ENCODE measurements at places on chromosomes 3 and 15.

- no peak for DNase-seq
These were observed 728 bp downstream of the TRANK1 start for GRCh38 chr3:36944012-36944640.

- no peak for DNase-seq
These were observed 44.4 kb downstream of the PDZRN3 start for GRCh38 chr3:73580343-73580742.

DNA sequence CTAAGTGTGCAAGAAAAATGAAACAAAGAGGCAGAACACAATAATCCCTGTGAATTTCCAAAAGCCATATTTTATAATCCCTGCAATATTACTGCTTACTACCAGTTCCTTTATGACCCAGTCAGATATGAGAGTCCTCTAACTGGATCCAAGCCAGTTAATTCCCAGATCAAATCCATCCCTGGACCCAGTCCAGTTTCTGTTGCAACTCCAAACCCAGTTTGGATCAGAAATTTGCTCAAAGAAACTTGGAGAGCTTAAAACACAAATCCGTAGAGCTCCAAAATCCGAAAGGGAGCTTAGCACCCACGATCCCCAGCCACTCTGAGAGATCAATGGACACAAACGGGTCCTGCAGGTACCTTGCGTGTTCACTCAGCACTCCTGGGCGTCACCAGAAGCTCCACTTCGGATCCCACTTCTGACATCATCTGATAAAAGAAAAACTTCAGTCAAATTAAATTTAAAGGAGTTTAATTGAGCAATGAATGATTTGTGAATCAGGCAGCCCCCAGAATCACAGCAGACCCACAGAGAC lies 32.6 kb upstream of the THUMPD3 start:
- DNase-seq = no peak

GRCh38 chr3:72344236-72344635 lies 504.0 kb downstream of the SHQ1 start:
- DNase-seq = no peak

- no peak for DNase-seq
These were observed 55.1 kb downstream of the GASK1A start for GRCh38 chr3:43034200-43034599.

- no peak for DNase-seq
These were observed 6.7 kb downstream of the PARP14 start for GRCh38 chr3:122687298-122687697.

GRCh38 chr15:51737522-51738305 lies at the start of gene LYSMD2:
TSS of gene LYSMD2 (minus strand) at chr15:51737655. CDS start at chr15:51737622, 33 bp downstream.
- DNase-seq = peak; percentile 68

DNA sequence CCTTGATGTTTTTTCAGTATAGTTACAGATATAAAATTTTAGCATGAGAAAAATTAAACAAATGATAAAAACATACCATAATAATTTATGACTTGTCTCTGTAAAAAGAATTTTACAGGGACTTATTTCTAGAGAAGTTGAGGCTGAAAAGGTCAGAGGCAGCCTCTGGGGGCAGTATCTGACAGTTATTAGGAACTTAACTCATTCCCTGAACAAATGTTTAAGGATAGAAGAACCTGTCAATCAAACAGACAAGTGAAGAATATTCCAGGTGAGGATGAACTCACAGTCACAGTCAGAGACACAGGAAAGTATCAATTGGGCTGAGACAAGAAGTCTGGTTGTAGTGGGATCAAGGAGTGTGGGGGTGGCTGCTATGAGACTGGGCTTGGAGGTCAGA lies 7.3 kb downstream of the MYLK start:
- DNase-seq = no peak

GRCh38 chr15:89677381-89677780 lies 1.8 kb downstream of the PLIN1 start:
- DNase-seq = no peak

DNA sequence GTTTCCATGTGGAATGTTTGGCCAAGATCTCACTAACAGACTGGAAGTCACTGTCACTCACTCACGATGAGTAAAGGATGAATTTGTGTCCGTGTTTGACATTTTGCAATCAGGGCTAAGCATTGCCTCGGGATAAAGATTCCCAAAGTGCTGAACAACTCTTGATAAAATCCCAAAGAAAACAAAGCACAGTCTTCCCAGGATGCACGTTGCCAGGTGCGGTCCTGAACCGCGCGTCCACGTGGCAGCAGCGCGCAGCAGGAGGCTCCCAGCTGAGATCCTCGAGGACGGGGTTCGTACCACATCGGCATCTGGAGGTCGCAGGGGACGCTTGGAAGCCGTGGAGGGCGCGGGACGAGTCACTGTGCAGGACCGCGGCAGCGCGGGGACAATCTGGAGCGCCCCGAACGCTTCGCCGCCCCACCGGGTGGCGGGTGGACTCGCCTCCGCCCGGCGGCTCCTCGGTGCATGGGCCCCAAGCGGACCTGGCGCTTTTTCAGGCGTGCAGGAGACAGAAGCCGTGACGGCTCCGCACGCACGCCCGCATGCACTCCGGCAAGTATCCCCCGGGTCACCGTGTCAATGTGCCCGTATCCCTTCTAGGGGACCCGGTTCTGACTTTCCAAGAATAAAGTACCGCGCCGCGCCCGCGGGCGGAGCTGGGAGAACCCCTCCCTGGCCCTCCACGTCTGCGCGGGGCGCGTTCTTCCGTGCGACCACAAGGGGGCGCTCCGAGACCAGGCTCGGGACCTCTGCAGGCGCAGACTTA lies 17.7 kb downstream of the CPN2 start:
- peak; percentile 89 for DNase-seq
